COR-L47 (cell line): ENCODE measurements at places on chromosomes 7 and 10.

- peak; percentile 61 for DNase-seq
Measured at GRCh38 chr10:87860156-87860795, 3.1 kb downstream of the KLLN start.

DNA sequence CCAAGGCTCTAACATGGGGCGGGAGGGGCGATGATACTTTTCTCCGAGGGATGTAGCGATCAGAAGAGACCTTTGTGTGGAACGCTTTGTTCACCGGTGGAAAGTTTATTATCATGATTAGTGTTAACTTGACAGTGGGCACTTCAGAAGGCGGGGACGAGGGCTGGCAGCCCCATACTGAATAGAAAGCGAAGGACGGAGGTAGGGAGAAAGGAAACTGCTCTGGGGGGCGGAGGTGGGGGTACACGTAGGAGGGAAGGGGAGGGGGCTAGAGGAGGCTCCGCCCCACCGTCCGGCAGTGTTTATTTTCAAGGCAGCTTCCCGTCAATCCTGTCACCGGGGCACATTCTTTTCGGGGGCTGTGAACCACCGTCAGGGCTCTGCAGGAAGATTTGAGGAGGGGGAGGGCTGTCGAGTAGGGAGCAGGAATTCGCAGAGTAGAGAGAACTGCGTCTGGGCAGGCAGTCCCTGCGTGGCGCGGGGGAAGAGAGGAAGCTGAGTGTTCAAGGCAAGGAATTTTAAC, 9.4 kb upstream of the NKX2-3 start:
- DNase-seq: no peak

DNA sequence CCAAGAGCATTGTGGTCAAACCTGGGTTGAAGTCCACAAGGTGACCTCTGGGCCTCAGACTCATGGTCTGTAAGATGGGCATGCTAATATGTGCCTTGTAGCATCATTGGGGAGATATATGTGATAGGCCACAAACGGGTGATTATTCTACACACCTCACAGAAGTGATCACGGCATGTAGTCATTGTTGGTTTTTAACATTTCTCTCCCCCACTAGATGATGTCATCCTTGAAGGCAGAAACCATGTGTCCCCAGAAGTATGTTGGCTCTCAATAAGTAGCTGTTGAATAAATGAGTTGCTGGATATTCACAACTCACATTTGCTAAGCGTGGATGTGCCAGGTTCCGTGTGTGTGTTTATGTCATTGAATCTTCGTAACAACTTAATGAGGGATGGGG, 42.4 kb downstream of the GATA3 start:
- no peak for DNase-seq

DNA sequence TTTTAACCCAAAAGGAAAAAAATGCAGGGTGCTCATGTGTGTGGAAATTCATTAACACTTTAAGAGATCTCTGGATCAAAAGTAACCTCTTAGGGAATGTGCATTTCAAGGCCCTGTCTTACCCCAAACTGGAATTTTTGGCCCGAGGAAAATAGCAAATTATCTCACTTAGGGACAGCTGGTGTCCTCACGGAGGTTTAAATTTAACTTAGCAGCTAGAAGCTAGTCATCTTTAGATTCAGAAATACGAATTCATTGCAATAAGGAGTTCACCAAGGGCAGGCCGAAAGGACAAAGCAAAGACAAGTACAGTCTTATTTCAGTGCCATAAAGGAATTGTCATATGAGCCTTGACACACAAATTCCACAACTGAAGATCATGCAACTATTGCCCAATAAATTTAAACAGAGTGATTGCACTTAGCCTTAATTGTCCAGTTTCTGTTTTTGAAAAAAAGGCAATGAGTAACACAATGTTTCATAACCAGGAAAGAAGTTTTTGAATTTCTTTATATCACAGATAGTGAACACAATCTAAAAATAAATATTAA, 22.4 kb upstream of the SEMA3C start:
- DNase-seq: no peak

- no peak for DNase-seq
Measured at GRCh38 chr7:116340943-116341907, 130.9 kb downstream of the TES start.

DNA sequence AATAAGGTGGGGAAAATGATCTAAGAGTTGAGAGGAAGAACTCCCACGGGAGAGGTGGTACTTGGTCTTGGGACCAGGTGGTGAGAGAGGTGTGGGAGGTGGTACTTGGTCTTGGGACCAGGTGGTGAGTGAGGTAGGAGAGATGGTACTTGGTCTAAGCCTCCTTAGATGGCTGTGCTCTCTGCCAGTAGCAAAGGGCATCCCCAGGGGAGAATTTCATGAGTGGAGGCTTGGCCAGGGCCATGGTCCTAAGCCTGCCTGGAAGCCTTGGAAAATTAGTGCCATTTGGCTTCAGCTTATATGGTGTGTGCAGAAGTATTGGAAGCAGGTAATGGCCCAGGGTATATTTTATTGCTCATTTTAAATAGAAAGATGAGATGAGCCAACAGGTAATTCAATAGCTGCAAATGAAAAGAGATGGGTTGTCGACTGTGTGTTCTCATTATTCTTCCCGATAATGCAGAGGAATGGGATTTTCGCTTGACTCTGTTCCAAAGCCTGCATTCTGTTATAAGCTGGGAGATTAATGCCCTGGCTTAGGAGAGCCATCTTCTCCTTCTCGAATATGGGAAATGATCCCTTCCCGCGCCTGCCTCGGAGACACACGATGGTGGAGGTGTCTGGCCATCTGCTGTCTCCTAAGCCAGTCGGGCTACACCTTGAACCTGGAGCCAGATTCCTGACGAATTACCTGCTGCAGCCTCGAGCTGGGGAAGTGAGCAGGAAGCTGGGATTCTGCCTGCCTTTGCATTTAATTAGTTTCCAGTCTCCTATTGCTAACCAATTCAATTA, 287.8 kb downstream of the GALNT17 start:
- DNase-seq: no peak

DNA sequence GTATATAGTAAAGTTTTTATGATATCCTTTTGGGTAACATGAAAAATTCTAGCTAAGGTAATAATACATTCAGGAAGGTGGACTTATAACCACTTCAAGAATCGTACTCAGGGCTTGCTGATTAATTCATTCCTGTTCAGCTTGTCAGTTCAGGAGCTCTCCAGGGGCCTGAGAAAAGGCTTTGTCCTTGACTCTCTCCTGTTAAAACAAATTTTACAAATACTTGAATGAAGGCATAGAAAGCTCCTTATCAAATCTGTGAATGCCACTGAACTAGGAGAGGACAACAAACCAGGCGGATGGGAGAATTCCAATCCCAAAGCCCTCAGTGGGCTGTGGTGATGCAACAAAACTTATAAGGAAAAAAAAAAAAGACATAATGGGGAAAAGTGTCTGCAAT, 354.5 kb upstream of the ZMIZ1 start:
- no peak for DNase-seq

- DNase-seq: peak; percentile 73
Measured at GRCh38 chr7:37040330-37040729, 316.0 kb upstream of the AOAH start.

DNA sequence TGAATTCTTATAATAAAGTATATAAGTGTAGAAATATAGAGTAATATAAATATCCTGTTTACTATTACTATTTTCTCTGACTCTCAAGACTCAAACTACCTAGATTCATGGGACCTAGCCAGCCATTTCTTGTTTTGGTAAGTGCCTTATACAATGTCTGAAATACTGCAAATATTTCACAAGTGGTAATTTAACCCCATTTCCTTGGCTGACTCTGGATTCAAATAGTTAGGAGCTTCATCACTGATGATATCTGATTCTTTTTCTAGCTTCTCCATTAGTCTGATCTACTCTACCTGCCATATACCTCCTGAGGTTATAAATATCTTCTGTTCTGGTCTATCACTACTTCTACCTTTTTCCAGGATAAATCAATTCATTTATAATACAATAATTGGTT, 6.4 kb upstream of the RALA start:
- no peak for DNase-seq

DNA sequence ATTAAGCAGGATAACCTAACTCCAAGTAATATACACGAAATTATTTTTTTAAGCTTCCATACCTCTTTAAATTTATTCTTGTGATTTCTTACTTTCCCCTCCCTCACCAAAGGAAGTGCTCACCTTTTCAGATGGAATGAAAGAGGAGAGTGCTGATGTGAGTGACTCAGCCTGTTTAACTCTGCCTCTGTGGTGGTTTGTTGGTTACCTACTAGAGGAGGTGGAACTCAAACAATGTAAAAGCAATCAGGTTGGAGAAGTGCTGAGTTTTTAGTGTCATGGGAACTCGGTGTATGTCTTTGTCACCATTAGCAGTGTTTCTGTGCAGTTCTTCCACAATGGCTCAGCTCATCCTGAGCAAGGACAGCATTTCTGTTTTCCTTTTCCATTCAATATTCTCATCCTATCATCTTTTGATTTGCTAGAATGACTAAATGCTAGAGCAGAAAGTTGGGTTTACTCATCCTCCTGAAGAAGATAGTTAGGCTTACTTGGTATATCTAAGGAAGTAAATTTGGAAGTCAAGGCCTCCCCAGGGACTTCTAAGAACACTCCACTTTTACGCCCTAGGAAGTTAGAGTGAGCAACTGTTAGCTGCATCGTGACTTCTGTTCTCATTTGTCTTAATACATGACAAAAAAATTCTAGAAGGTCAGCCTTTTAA, 6.0 kb downstream of the ADD3 start:
- no peak for DNase-seq

DNA sequence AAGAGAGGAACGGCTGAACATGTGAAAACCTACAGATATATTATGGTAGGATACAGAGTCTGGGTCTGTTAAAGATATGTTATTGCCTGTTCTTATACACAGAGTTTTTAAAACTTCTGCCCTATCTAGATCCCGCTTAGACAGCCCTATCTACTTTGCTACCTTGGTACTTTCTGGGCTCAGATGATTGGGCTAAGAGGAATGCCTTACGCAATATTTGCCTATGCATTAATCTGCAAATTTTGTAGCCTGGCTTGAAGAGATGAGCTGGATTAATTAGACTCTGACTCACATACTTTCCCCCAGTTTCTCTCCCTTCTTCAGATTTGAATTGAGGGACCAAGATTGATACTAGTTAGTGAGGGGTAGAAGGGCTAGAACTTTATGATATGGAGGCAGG, 33.6 kb upstream of the A1CF start:
- no peak for DNase-seq

- DNase-seq: no peak
Measured at GRCh38 chr10:5317547-5318107, 47.1 kb upstream of the UCN3 start.

GRCh38 chr10:10989669-10990068, 28.0 kb upstream of the CELF2 start:
- no peak for DNase-seq

GRCh38 chr7:35700333-35700732, 5.4 kb upstream of the HERPUD2 start:
- DNase-seq: no peak

GRCh38 chr7:100684534-100685042, 9.5 kb downstream of the GIGYF1 start:
- no peak for DNase-seq

DNA sequence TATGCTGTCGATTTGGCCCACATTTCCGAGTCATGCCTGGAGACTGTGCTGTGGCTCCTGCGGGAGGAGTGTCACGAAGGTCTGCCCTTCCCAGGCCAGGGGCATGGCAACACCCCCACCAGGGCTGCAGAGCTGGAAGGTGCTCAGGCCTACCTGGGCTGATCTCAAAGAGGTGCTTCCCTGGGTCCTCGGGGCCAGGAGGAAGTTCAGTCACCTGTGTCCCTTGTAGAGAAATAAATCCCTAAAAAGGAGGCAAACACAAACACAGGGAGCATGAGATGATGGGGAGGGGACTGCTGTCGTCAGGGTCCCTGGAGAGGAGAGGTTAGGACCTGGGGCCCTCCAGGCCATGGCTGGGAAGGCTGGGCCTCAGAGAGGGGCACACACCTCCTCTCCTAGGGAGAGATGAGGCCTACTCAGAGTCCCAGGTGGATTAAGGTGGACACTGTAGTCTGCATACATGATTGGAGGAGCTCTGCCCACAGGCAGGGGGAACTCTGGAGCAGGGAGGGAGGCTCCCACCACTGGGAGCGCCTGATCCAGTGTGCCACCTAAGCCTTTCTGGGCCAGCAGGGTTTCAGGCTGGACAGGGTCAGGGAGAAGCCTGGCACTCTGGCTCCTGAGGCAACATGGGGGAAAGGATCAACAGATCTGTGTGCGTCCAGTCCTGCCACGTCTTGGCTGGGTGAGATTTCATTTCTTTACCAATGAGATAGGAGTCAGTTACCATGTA, 49.4 kb downstream of the ARHGAP22 start:
- no peak for DNase-seq

- DNase-seq: no peak
Measured at GRCh38 chr7:144508702-144509101, 105.2 kb upstream of the NOBOX start.

- DNase-seq: no peak
Measured at GRCh38 chr10:51113007-51113406, 38.7 kb downstream of the PRKG1 start.

DNA sequence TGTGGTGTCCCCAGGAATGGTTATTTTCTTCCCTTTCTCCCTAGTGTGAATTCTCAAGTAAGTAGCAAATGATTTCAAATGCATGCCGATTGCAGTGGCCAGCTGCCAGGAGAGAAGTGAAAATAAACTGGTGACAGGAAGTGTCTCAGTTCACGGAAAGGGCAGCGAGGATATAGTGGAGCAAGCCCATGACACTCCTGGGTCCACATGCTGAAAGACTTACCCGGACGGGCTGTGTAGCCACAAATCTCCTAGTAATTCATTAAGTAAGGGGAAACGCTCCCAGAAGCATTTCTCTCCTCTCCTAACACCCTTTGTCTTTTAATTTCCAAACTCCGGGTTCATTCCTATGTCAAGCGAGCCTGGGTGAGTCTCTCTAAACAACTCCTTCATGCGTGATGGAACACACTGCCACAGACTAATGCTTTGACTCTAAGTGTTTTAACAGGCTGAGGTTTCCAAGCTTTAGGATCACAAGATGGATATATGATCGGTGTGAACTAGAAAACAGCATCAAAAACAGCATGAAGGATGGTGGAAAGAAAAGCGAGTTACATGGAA, 125.6 kb downstream of the CYP26A1 start:
- DNase-seq: no peak
